Cortex of kidney (tissue), 1 donor: ENCODE measurements at places on chromosomes 7 and 10.

- DNase-seq, result peak; percentile 41
Observed at GRCh38 chr7:4973728-4974198, 14.8 kb upstream of the MMD2 start.

DNA sequence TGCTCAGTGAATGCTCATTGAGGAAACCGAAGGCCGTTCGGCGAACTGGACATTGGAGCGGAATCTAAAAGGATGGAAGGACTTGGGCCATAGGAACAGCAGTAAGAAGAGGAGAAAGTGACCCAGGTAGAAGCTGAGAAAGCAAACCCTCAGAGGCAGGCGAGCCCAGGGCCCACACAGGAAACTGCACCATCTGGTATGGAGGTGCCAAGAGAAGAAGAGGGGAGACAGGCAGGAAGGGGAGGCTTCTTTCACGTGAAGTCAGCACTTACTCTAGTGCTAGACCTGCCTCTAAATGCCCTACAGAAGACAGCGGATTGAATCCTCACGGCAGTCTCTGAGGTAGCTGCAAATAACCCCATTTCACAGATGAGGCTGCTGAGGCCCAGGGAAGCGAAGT lies 10.2 kb upstream of the CRHR2 start:
- DNase-seq, result no peak

DNA sequence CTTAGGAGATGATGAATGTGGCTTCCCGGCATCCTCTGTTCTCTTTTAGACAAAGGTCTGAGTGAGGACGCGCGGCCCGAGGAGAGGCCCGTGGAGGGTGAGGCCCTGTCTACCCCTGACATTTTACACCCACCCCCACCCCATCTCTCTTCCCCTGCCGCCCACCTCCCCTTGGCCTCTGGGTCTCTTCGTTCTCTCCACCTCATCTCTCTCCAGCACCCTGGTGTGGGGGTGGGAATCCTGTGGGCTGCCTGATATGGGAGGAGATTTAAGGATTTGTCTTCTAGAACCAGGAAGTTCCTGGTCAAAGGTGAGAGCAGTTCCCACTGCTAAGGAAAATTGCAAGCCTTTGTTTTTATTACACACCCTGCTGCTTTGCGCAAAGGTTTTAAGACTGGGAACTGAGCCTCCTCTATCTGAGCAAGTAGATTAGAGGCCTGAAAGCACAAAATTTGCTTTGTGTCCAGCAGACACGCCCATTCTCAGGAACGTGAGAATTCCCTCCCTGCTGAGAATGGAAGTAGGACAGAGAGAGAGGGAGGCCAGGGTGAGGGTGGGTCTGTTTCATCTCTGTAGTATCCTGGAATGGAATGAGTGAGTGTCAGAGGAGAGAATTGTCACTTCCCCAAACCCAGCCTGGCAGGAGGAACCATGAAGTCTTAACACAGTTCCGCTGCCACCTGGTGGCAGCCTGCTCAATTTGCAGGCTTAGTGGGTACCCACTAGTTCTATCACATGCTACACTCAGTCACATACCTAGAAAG lies 91.2 kb downstream of the GTF2IRD1 start:
- no peak for DNase-seq

DNA sequence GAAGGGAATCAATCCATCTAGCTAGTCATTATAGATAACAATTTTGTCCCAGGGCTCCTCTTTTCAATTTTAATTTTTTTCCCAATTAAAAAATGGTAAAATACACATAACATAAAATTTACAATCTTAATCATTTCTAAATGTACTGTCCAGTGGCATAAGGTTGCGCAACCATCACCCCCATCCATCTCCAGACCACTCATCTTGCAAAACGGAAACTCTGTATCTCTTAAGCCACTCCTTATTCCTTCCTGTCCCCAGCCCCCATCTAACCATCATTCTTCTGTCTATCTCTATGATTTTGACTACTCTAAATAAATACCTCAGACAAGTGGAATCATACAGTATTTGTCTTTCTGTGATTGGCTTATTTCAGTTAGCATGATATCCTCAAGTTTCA lies 46.1 kb upstream of the RAB18 start:
- DNase-seq, result no peak

DNA sequence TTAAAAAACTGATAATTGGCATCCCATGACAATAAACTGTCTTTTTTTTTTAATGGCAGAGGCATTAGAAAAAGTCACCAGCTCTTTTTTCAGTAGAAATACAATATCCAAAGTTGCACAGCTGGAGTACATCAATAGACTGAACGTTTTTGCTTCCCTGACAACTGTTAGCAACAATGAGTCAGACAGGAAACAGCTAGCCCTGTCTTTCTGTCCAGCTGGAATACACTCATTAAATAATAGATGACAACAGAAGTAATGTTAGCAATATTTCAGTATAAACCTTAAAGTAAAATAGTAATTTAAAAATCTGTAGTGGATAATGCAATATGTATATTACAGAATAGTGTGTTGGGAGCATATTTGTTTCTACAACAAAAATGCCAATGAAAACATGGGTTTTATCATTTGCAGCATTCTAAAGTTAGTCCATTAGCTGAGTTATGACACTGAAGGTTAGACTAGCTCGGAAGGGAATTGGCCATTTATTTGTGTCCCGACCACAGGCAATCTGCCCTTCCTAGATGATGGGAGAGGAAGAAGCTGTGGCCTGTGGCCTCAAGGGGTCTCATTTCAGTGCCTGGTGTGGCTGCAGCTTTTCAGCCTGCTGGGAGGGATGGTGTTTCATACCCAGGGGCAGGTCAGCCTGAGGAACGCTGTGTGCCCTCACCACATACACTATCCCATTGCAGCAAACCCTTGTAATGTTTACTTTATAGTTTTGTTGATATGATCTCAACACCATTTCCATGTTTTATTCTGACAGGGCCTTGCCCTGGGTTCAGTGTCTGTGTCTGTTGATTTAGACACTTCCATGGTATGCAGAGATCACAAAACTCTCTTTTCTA lies 173.3 kb downstream of the SLC16A9 start:
- DNase-seq, result no peak

GRCh38 chr10:117226813-117227451 lies 14.0 kb upstream of the SLC18A2 start:
- DNase-seq, result no peak

DNA sequence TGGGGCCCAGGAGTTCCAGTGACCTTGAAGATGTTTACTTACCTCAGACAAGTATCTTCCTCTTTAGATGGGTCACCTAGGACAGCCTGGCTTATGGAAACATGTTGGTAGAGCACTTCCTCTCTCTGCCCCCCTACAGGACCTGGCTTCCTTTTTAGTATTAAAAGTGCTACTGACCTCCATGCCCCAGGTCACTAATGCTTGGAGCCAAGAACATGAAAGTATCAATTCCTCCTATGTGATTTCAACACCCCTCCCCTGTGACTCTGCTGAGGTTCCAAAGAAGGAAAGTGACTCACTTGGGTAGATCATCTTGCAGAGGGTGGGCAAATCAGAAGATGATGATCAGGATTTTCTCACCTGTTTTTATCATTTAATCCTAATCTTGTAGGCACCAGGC lies 125.3 kb upstream of the CCDC6 start:
- DNase-seq, result no peak

GRCh38 chr10:28993056-28993455 lies 295.8 kb upstream of the LYZL1 start:
- DNase-seq, result no peak

DNA sequence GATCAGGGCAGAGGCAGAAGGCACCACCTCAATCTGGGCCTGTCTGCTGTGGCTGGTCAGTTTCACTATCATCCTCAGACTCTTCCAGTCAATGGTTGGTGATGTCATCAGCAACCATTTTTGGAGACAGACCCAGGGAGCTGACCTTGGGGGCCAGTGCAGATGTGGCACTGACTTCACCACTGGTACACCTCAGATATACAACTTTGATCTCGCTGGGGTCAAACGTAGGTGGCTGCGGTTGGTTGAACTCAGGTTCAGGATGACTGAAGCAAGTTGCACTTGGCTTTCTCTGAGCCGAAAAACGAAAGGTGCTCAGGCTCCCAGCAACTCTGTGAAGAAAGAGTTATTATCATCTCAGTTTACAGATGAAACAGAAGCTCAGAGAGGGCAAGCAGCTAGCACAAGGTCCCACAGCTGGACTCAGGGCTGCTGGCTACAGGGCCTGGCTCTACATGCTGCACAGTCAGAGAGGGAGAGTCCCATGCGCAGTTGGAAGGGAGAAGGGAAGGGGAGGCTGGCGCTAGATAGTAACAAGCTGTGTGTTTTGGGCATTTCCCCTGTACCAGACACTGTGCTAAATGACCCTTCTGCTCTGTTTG lies 27.2 kb downstream of the ANKRD16 start:
- DNase-seq, result no peak

DNA sequence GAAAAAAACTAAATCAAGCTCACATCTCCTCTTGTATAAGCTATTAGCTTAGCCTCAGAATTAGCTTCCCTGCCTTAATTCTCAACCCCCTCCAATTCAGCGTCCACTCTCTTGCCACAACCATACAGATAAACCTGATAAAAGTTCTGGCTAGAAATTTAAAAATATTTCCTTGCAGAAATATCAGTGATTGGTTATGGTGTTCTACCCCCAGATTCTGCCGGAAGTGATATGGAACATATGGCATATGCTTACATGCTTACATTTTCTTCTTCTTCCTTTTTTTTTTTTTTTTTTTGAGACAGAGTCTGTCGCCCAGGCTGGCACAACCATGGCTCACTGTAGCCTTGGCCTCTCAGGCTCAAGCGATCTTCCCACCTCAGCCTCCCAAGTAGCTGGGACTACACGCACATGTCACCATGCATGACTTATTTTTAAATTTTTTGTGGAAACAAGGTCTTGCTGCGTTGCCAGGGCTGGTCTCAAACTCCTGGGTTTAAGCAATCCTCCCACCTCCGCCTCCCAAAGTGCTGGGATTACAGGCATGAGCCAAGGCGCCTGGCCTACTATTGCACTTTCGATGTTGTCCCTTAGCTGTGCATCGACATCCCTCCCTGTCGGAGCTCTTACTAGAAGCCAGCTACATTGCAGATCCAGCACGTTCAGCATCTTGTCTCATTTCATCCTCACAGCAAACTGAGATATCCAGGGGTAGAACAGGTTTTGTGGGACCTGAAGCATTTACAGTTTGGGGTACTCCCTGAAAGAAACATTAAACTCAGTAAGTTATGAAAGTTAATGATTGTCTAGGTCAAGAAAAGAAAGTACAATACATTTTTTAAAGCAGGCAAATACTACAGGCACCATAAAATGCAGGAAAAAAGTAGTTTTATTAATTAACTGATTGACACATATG lies 205.6 kb upstream of the TCF7L2 start:
- no peak for DNase-seq

GRCh38 chr7:111763221-111763801 lies 201.0 kb upstream of the IMMP2L start:
- DNase-seq, result no peak

DNA sequence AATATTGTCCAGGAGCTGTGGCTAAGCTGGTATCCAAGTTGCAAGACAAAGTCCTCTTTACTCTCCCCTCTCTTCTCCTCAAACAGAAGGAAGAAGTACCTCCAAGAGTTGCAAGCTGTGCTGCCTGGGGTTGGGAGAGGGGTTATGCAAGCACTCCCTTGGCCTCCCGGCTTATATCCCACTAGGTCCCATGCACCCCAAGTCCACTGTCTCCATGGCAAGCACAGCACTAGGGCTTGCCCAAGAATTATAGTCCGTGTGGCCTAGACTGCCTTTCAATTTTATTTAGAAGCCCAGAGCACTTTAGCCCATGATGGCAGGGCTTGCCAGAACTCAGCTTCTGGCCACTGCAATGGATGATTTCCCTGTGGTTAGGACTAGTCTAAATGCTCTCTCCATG lies 40.4 kb upstream of the TECTB start:
- DNase-seq, result no peak

- no peak for DNase-seq
Observed at GRCh38 chr7:94829987-94830386, 77.4 kb upstream of the PPP1R9A start.

- no peak for DNase-seq
Observed at GRCh38 chr10:25065761-25066476, 49.5 kb downstream of the THNSL1 start.

DNA sequence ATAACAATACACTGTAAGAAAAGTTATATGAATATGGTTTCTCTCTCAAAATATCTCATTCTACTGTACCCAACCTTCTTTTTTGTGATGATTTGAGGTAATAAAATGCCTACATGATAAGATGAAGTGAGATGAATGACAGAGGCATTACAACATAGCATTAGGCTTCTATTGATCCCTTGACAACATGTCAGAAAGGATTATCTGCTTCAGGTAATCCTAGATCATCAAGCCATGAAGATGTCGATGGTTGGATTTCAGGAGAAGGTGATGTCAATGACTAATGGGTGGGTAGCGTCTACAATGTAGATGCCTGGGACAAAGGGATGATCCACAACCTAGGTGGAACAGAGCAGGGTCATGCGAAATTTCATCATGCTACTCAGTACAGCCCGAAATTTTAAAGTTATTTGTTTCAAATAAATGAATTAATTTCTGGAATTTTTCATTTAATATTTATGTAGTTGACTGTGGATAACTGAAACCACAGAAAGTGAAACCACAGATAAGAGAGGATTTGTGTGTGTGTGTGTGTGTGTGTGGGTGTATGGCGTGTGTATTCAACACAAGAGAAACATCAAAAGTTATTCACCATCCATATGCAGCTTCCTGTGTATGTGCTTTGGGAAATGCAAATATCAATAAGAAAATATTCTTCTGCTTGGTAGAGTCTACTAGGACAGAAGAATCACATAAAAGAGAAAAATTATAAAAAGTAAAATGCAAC lies 77.0 kb downstream of the MAGI2 start:
- no peak for DNase-seq

DNA sequence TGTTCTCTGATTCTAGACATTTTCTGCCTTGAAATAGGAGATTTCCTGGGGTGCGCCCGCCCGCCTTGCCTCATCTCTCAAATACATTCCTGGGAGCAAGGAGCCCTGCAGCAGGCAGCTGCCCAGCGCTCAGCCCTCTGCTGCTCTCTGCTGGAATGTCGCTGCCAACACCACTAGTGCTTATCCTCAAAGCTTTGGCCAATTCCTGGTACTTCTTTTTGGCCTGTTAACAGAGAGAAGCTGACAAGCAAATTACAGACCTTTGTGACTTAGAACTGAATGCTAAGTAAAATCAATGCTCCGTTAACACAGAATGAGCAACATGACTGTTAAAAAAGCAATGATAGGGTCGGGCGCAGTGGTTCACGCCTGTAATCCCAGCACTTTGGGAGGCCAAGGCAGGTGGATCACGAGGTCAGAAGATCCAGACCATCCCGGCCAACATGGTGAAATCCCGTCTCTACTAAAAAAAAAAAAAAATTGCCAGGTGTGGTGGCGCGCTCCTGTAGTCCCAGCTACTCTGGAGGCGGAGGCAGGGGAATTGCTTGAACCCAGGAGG lies 41.9 kb upstream of the SYPL1 start:
- DNase-seq, result no peak

- no peak for DNase-seq
Observed at GRCh38 chr7:46282155-46282554, 361.1 kb upstream of the IGFBP3 start.

GRCh38 chr7:79459381-79459780 lies 5.9 kb upstream of the MAGI2 start:
- DNase-seq, result no peak

- no peak for DNase-seq
Observed at GRCh38 chr10:15068802-15069201, 19.8 kb downstream of the ACBD7 start.
